ENCODE measurements at places on chromosomes 3 and 15. TPM values are rescaled to one million over a fixed set of nuclear protein-coding genes. Genes with fewer than 3 reads are reported as not detected.

DNA sequence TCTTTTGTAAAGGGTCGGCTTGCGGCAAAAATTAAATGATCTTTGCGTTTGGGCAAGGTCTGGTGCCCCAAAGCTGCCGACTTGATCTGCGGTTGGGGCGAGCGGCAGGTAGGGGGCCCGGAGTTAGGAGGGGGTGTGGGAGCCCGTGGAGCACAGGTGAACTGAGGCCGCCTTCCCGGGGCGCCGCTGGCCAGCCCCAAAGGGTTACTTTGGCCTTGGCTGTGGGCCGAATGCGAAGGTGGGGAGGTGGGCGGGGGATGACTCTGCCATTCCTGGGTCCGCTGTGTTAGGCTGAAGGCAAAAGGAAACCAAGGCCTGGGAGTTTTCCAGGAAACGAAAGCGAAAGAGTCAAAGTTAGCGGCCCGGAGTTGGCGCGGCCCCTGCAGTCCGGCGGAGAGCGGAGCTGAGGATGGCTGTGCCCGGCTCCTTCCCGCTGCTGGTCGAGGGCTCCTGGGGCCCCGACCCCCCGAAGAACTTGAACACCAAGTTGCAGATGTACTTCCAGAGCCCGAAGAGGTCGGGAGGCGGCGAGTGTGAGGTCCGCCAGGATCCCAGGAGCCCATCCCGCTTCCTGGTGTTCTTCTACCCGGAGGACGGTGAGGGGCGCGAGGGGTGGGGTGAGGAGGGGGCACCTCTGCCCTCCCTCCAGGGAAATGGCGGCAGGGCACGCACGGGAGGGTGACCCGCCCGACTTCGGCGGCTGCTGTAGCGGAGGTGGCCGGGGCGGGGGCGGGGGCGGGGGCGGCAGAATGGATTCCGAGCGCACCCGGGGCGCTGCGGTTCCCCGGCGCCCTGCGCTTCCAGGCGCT, at the start of gene PARP14:
PARP14 (plus strand) TSS at position 365 of the 809 bp plus-strand sequence; CDS start at position 410, 45 bp downstream.
- no peaks in the 10 kb centered on the region for H3K27me3 ChIP-seq
- H3K4me3 ChIP-seq, result peak within 1 kb of the TSS; percentile 86
- DNase-seq, result peak; percentile 92
- H3K4me1 ChIP-seq, result peaks cover 47% of the 10 kb centered on the region

The DUSP7 gene
- 49.1 TPM for total RNA-seq

DNA sequence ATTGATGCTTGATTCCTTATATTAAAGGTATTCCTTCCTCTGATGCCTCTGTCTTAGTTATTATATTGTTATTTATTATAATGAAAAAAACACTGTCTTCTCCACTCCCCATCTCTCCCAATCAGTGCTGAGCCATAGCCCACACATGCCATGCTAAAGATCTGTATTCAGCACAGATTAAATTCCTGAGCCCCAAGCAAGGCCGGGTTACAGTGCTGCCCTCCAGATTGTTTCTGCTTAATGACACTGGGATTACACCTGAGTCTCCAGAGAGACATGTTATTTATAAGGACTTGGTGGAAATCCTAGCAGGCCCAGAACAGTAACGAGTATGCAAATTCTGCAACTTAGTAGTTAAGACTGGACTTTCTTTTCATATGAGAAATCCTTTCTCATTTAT, 305.9 kb upstream of the UMPS start:
- H3K27me3 ChIP-seq, result no peaks in the 10 kb centered on the region
- no peak overlapping the region for H3K4me3 ChIP-seq
- DNase-seq, result no peak
- no peaks in the 10 kb centered on the region for H3K4me1 ChIP-seq
- no peak overlapping the region for H3K27ac ChIP-seq

The CCR2 gene
- total RNA-seq, result 27.8 TPM

The FOXB1 gene
- not detected for total RNA-seq

GRCh38 chr3:135020181-135020580, 225.1 kb downstream of the EPHB1 start:
- no peaks in the 10 kb centered on the region for H3K27me3 ChIP-seq
- no peak overlapping the region for H3K4me3 ChIP-seq
- DNase-seq, result no peak
- no peaks in the 10 kb centered on the region for H3K4me1 ChIP-seq
- H3K36me3 ChIP-seq, result no peaks in the 10 kb centered on the region

DNA sequence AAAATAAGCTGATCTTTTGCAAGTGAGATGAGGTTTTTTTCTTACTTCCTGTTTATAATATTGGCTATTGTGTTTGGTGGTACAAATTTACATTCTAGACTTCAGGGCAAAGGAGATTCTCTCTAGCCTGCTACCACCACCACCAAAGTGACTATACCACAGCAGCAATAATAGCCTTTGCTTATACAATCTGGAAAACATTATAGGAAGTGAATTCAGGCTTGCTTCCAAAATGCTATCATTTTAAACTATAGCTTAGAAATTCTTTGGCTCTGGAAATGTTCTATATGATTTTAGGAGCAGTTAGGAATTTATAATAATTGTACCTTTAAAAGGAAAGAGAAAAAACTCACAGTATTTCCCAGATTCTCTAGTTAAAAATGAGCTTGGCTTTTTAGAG, 94.4 kb downstream of the TFG start:
- DNase-seq, result no peak
- H3K4me3 ChIP-seq, result no peak overlapping the region
- H3K36me3 ChIP-seq, result no peaks in the 10 kb centered on the region
- no peak overlapping the region for H3K27ac ChIP-seq

The GXYLT2 gene
- total RNA-seq, result 3.3 TPM

DNA sequence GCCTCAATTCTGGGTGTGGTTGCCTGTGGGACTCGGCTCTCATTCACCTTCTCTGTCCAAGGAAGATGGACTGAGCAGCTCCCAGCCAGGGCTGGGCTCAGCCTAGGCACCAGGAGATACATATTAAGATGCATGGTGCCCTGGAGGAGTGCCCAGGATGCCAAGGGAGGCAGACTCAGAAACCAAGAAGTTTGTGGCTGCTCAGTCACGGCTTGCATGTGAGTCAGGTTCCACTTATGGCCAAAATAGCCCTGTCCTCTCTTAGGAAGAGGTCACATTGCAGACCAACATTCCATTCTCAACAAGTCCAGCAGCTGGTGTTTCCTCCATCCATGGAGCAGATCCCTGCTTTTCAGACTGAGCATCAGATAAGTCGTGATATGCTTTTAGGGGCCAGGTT, 21.8 kb downstream of the CDCP1 start:
- H3K36me3 ChIP-seq, result no peaks in the 10 kb centered on the region
- H3K4me1 ChIP-seq, result no peaks in the 10 kb centered on the region
- H3K27ac ChIP-seq, result no peak overlapping the region
- H3K4me3 ChIP-seq, result no peak overlapping the region
- H3K27me3 ChIP-seq, result no peaks in the 10 kb centered on the region

DNA sequence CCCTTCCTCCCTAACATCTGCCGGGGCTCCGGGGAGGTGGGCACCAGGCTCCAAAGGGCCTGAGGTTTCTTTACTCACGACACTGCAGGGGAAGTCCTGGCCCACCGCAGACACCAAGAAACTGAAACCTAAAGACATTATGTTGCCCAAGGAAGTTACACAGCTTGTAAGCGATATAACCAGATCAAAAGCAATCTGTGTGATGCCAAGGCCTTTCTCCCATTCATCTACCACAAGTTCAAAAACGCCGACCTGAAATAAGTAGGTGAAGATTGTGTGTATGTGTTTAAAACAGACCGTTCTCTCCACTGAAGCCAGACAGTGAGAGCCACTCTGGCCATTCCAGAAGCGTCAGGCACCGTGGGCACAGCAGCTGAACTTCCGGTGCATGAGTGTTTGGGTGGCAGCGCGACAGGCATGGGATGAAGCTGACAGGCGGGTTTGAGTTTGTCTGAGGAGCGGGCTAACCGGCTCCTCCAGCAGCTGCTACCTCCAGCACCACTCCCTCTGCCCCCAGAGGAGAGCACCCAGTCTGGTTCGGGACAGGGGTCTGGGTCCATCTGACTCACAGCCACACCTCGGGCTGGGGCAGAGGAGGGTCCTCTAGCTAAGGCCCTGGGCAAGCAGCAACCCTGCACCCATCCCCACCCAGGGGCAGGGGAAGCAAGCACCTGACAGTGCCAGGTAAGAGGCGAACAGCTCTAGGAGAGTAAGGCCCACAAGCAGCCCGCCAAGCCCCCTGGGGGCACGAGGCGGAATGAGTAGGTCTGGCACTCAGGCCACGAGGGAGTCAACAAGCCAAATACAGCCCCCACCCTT, 1.3 kb downstream of the TNK2 start:
- peak overlapping the region; percentile 76 for H3K27ac ChIP-seq
- no peak overlapping the region for H3K4me3 ChIP-seq
- peak; percentile 86 for DNase-seq
- no peaks in the 10 kb centered on the region for H3K27me3 ChIP-seq
- H3K36me3 ChIP-seq, result no peaks in the 10 kb centered on the region

The CDHR4 gene
- 6.0 TPM for total RNA-seq

DNA sequence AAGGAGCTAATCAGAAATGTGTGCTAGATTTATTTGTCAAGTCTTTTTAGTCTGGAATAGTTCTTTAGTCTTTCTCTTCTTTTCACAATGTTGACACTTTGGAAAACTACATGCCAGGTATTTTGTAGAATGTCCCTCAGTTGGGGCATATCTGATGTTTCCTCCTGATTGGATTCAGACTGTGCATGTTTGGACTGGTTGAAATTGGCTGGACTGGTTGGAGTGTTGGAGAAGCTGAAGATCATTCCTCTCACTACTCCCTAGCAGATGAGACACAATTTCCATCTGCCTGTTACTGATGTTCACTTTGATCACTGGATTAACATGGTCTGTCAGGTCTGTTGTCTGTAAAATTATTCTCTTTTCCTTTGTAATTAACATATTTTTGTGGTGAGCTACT, 3.7 kb downstream of the NME9 start:
- peaks cover 3% of the 10 kb centered on the region for H3K4me1 ChIP-seq
- no peak overlapping the region for H3K4me3 ChIP-seq
- no peaks in the 10 kb centered on the region for H3K27me3 ChIP-seq

GRCh38 chr3:35932995-35933394, 293.7 kb downstream of the ARPP21 start:
- no peak overlapping the region for H3K4me3 ChIP-seq
- no peaks in the 10 kb centered on the region for H3K4me1 ChIP-seq
- no peak overlapping the region for H3K27ac ChIP-seq

DNA sequence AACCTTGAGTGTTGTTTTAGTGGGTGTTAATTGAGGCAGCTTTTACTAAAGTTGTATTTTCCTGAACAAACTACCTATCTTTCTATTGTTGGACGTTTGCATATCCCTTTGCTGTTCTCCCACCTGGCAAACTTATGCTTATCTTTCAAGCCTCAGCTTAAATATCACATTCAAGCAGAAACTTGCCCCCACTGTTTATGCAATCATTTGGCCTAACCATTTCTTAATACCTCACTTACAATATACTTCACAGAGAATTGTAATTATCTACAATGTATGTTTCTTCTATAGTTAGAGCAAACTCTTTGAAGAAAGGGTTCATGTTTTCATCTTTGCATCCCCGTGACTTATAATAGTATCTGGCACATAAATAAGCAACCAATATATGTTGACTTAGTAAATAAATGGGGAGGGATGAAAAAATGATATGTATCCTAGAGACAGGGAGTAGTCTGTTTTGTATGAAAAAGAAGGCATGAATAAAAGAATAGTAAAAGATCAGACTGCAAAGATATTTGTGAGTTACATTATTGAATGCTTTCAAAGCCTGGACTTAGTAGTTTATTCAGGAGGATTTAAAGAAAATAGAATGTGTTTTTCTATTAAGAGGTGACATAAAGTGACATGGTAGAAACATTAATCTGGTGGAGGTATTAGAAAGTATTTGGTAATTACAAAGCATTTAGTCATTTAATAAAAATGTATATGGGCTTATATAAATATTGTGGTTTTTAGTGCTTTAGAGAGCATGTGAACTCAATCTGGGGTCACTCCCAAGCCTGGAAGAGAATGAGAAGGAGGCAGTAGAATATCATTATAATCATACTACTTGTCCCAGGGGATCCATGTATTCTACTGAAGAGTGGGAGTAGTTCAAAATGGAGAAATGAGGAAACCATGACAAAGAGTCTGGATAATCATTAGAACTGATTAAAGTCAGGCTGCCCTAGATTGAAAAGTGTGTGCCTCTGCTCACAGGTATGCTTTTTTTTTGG, 60.0 kb upstream of the DCBLD2 start:
- H3K27ac ChIP-seq, result no peak overlapping the region
- no peaks in the 10 kb centered on the region for H3K4me1 ChIP-seq

The FHIT gene
- 15.0 TPM for total RNA-seq

The TSC22D2 gene
- 19.9 TPM for total RNA-seq

DNA sequence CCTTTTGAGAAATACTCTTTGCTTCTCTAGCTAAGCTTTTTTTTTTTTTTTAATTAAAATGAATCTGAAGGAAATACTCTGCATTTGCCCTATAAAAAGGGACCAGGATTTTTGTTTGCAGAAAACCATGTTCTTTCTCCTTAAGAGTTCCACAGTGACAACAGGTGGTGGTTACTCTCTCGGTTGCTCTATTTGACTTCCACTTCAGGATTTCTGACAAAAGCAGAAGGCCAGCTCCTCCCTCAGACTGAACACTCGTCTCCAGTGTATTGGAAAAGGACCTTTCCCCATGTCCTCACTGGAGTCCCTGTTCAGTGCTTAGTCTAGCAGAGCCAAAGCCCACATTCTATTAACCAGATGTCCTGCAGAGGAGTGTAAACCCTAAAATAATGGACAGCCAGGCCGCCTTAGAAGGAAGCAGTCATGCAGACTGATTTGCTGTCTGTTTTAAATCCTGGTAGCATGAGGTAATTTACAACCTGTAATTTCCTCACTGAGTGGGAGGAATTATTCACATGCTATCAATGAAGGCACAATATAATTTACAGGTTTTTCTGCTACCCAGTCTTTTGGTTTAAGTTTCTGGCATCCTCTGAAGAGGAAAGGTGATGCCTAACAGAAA, 599.3 kb downstream of the PYDC2 start:
- H3K4me3 ChIP-seq, result no peak overlapping the region
- no peak for DNase-seq
- no peak overlapping the region for H3K27ac ChIP-seq
- H3K27me3 ChIP-seq, result no peaks in the 10 kb centered on the region

DNA sequence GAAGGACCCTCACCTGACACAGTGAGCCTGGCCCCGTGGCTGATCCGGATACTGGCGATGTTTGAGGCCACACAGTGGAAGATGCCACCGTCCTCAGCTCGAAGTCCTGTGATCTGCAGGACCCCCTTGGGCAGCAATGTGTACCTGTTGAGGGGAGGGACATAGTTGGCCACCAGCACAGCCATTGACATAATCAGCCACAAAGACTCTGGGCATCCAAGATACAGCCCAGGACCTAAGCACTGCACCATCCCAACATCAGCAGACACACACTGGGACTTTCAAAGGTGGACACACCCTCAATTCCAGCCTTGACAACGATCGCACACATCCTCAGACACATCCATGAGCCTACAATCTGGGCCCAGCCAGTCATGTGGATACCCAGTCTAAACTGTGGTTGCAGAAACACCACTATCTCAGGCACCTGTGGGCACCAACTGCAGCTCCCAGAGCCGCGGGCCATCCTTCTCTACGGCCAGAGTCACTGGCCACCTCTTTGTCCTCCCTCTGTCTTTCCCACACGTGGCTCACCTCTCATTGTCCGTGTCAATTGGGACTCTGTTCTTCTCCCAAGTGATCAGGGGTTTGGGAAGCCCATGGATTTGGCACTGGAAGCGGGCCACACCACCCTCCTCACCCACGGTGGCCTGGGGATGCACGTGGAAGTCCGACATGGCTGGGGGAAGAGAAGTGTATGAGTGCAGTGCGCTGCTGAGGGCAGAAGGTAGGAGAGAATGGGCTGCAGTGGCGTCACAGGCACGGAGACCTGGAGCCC, 31.0 kb downstream of the RNU5B-1 start:
- no peaks in the 10 kb centered on the region for H3K36me3 ChIP-seq
- no peak for DNase-seq
- H3K4me1 ChIP-seq, result no peaks in the 10 kb centered on the region

- peak; percentile 73 for DNase-seq
- no peak overlapping the region for H3K4me3 ChIP-seq
- peaks cover 18% of the 10 kb centered on the region for H3K36me3 ChIP-seq
- peaks cover 75% of the 10 kb centered on the region for H3K4me1 ChIP-seq
These were observed 58.1 kb downstream of the TGFBR2 start for GRCh38 chr3:30664459-30664858.

The GUCA1C gene
- total RNA-seq, result not detected
